ENCODE measurements at places on chromosomes 5 and 9.

GRCh38 chr5:549229-549628 lies 25.0 kb upstream of the SLC9A3 start:
- no peak for DNase-seq

GRCh38 chr5:98368141-98368540 lies 405.3 kb upstream of the RGMB start:
- DNase-seq: no peak

GRCh38 chr9:18837402-18837801 lies 195.6 kb downstream of the SAXO1 start:
- DNase-seq: no peak

DNA sequence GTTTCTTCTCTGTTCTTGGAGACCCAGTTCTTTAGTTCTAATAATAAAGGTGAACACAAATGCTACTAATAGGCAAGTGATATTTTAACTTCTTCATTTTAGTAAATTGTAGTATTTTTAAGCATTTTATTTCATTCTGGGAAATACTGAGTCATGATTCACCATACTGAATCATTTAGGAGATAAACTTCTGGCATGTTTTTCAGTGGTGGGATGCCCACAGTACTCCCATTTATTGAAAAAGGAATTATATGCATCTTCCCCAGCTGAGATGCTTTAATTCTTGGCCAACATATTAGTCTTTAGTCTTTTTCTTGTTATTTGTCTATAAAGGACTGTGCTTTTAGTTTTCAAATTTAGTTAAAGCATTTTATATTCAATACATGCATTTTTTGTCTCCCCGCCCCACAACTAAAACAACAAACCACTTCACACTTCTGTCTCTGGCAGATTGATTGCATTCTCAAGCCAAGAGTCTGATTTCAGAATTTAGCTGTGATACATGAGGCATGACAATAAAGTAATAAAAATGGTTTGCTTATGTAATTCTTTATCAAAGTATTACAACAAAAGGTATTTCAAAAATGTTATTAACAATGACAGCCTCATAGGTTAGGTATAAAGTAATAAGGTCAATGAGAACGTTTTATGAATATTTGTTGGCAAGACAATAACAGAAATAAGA lies 125.2 kb upstream of the CDH18 start:
- DNase-seq: no peak

DNA sequence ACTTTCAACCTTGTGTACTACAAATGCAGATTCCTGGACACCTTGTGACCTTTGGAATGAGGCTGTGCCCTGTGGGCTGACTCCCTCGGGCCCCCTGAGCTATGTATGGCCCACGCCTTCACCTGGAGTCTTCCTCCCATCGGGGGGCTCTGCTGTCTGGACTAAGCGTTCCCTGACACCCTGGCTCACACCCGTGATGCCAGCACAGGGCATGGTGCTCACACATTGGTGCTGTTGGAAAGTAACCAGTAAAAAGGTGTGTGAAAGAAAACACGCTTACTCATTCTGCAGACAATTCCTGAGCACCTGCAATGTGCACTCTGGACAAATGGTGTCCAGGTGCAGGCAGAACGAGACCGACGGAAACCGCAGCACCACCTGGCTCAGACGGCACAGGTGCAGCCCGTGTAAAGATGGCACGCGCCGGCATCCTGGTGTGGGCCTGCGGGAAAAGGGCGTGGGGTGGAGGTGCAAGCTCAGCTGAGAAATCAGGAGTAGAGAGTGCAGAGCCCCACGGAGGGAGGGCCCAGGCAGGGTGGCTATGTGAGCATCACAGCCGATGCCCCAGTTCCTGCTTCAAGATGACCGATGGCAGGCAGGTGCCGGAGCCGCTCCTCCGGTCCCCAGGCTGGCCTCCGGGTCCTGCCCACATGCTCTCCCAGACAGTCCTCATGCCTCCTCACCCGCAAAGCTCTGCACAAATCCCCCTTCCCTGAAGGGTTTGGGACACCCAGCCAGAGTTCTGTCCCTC lies 11.0 kb downstream of the LPCAT1 start:
- DNase-seq: peak; percentile 13

DNA sequence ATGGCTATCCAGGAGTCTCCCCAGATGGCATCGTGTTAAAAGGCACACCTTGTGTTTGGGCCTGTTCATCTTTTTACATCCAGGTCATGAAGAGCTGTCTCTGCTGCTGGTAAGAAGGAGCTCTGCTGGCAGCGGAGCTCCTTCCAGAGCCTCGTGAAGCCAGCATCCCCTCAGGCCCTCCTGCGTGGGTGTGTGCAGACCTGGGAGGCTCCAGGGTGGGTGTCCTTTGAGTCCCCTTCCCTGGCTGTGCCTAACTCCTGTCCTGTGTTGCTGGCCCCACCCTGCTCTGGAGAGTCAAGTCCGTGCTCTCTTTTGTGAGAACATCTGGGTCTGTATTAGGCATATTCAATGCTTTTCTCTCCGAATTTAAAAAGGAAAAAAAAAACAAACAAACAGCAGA lies 149.6 kb upstream of the IRX2 start:
- no peak for DNase-seq

DNA sequence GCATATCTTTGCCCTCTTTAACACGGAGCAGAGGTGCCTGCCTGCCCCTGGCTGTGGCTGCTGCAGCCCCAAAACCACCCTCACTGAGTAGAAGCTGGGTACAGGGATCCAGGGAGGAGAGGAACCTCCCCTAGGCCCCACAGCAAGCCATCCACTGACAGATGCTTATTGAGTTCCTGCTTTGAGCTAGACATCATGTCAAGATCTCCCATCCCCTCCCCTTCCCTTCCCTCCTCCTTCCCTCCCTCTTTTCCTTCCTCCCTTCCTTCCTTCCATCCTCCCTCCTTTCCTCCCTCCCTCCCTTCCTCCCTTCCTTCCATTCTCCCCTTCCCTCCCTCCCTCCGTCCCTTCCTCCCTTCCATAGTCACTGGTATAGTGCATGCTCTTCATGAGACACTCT lies 29.3 kb downstream of the GOLGA2 start:
- no peak for DNase-seq

DNA sequence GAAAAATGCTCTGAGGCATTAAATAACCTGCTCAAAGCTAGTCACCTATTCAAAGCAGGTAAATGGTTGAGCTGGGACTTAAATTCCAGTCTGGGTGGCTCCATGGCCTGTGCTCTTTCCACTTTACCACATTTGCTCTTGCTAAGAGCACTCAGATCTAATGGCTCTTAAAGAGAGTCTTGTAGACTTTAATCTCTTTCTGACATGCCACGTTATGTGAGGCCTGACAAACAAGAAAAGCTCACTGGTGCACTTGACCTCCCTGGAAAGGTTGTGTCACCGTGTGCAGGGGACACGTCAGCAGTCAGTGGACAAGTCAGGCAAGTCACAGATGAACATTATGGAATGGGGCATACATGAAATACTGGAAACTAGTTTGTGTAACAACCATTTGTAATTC lies 129.9 kb upstream of the RPS23 start:
- no peak for DNase-seq

DNA sequence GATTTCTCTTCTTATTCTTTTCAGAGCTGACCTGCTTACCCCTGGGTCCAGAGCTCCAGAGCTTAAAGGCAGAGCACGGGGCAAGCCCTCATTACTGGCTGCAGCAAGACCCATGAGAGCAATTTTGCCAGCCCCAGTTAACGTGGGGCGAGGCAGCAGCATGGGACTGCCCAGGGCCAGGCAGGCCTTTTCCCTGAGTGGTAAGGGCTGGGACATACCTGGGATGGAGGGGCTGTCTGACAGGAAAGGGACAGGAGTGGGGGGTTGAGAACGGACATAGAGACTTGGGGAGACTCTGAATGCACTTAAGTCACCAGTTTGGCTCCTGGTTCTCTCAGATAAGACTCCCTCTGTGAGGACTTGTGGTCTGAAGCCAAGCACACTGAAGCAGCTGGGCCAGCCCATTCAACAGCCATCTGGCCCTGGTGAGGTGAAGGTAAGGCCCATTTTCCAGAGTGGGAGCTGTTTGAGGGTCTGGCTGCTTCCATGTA lies 26.2 kb downstream of the HMGXB3 start:
- no peak for DNase-seq

GRCh38 chr5:132887283-132887682 lies 13.8 kb downstream of the LEAP2 start:
- no peak for DNase-seq

GRCh38 chr9:85321561-85321960 lies 420.2 kb downstream of the AGTPBP1 start:
- no peak for DNase-seq

DNA sequence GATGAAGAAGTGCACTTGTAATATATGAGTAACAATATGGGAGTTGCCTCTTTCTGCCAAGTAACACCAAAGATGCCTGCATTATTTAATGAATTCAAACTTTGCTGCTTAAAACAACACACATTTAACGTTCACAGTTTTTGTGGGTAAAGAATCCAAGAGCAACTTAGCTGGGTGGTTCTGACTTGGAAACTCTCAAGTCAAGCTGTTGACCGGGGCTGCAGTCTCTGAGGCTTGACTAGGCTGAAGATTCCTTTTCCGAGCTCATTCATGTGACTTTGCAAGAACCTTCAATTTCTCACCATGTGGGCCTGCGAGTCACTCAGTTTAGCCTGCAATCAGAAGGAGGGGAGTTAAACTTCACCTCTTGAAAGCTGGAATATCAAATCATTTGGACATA lies 53.0 kb upstream of the TRPC7 start:
- DNase-seq: no peak

- no peak for DNase-seq
Measured at GRCh38 chr5:135747824-135748223, 86.6 kb upstream of the SLC25A48 start.

- no peak for DNase-seq
Measured at GRCh38 chr5:31301833-31302232, 108.3 kb downstream of the CDH6 start.

DNA sequence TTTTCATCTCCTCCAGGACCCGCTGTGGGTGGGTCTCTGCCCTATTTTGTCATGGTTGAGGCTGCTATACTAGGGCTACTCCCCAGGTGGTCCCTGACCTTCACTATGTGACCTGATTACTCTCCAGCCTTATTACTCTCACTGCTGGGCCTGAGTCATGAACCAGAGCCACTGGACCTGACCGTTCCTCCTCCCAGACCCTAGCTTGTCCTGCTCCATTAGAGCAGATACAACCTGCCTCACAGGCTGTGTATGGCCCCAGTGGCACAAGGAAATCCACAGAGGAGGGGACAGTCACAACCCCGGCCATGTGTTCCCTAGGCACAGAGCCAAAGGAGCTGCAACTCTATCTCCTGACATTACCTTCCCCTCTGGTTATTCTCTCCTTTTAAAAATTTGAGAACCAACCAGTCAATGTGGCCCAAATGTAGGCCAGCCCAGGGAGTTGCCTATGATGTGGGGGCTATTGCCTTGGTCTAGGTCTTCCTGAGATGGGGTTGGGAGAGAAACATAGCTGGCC lies 96.0 kb upstream of the FSTL4 start:
- no peak for DNase-seq

GRCh38 chr5:79183617-79184016 lies 52.3 kb upstream of the JMY start:
- DNase-seq: no peak

DNA sequence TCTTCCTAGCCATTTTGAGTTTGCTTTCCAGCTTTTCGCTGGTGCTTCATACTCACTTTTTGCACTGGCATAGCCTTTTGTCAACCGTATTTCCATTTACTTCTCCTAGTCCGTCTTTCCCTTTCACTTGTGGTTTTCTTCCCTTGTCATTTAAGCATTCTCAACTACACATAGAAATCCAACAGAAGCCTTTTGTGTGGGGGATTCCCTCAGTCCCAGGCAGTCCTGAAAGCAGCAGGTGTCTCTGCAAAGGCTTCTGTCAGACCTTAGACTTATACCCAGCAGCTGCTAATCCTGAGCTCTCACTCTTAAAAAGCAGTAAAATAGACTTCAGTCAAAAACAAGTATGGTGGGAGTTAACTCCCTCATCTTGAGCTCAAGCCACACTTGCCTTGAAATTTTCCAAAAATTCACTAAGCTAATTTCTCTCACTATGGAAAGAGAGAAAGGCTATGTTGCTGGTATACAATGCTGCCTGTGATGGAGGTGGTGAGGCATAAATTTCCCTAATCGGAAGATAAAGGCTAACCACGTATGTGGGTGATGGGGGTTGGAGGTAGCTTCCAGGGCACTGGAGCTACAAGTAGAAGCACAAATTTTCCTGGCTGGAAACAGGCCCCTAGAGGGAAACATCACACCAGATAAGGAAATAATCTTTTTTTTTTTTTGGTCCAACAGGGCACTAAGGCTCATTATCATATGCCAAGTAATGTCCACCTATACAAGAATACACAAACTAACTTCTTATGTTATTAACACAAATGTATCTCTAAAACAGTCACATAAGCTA lies 34.8 kb upstream of the IFNK start:
- no peak for DNase-seq

DNA sequence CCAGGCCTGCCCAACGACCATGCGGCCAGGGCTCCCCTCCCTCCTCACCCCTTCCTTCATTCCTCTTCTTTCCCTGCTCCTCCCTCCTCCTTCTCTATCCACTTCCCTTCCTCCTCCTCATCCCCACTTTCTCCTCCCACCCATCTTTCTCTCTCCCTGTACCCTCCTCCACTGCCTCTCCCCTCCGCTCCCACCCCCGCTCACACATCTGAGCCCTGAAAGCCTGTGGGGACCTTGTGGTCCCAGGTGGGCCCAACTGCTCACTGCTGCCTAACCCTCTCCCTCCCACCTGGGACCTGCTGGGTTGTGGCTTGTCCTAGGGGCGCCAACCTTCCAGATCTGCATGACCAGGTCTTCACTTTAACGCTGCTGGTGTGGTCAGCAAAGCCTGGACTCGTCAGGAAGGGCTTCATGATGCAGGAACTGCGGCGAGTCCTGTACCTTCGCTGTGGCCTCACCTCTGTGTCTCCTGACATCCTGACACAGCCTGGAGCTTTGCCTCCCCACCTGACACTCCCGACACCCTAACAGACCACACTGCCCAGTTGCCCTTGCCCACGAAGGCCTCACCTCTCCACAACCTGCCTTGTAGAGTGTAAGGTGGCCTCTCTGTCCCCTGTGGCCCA lies 34.6 kb downstream of the C5orf15 start:
- DNase-seq: no peak

GRCh38 chr9:14616188-14616982 lies 76.8 kb downstream of the ZDHHC21 start:
- no peak for DNase-seq

DNA sequence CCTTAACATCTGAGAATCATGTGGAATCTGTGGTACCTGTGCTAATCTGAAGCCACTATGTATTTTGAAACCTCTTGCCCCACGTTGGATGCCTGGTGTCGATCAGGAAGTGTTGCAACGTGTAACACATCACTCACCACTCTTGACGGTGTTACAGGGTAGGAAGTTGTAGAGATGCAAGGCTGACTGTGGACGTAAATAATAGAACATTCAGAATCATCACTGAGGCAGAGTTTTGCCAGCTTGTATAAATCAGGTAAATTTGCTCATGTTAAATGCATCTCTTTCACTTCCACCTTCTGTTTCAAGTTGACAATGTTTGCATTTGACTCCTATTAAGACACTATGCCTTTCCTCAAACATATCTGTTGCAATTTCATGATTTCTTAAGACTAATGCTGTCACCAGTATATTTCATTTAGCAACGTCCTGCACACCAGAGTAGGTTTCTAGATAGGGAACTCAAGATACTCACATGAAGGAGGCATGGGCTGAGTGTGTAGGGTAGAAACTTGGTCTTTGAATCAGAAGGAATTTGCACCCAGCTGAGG lies 38.1 kb downstream of the BASP1 start:
- DNase-seq: no peak

GRCh38 chr9:112249277-112249676 lies 74.2 kb upstream of the SUSD1 start:
- DNase-seq: no peak

GRCh38 chr9:116565986-116566385 lies 121.1 kb upstream of the TRIM32 start:
- no peak for DNase-seq

GRCh38 chr9:118991366-118992285 lies 377.6 kb downstream of the BRINP1 start:
- no peak for DNase-seq
